Fibroblast of villous mesenchyme (primary cell): ENCODE measurements at places on chromosomes 7 and 10.

DNA sequence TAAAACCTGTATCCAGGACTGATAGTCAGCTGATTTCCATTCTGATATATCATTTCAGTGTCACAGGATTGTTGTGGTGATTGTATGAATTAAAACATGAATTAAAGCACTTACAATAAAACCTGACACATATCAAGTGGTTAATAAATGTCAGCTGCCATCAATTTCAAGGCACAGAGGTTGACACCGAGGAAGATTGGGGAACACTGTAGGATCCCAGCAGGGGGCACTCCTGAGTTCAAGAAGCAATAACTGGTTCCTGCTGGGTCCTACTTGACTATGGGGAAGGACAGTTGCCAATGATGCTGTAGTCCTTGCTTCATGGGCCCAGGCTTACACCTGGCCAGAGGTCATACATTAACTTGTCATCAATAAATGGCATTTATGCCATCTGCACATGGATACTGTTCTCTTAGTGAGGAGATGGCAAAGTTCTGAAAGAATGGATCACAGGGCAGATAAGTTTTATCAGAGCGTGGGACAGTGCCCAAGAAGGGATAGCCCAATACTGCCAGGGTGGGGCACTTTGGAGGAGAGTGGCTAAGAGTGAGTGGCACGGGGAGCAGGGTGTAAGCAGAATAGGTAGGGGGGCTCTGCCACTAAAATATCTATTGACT is 24.1 kb downstream of the FZD1 start:
- DNase-seq, result no peak

GRCh38 chr7:31487476-31487875 is 26.4 kb upstream of the ITPRID1 start:
- no peak for DNase-seq

DNA sequence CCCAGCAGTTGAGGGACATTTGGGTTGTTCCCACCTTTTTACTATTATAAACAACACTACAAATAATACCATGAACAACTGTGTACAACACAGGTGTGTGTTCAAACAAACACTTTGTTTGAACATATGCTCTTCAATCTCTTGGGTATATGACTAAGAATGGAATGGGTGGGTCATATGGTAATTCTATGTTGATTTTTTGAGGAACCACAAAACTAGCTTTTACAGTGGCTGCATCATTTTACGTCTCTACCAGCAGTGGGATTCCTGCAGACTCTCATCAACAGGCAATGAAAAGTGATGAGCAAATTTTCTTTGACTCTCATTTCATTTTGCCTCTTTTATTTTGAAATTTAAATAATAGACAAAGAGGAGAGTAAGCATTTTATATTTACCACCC is 116.9 kb upstream of the KLF14 start:
- no peak for DNase-seq

DNA sequence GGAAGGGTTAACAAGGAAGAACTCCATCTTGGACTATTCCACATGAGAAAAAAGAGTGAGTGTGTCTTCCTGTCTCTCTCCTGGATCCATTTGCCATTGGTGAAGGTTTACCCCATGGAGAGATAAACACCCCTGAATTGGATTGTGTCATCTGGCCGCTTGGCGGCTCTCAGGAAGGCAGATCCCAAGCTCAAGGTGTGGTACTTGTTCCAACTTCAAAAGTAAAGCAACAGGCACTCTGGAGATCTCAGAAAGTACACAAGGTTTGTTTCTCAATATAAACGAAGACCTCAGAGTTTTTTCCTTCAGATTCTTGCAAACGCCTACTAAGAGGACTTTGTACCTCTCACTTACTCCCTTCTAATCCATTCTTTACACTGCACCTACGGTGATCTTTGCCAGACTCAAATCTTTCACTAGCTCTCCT is 116.7 kb downstream of the REEP3 start:
- no peak for DNase-seq

GRCh38 chr10:78371136-78371535 is 337.5 kb downstream of the RPS24 start:
- no peak for DNase-seq

DNA sequence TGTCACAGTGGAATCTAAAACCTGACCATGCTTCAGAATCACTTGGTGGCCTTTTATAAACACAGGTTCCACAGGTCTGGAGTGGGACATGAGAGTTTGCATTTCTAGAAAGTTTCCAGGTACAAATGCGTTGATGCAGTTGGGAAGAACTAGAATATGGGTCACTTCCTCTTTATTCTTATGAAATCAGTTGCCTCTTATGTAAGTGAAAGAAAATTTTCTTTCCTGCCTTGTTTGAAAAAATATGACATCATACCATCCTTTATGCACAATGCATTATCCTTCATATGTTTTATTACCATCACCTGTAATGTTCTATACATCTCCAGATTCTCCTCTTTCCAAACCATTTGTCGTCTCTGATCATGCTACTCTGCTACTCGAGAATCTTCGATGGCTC is 44.0 kb downstream of the PLXNA4 start:
- DNase-seq, result no peak

DNA sequence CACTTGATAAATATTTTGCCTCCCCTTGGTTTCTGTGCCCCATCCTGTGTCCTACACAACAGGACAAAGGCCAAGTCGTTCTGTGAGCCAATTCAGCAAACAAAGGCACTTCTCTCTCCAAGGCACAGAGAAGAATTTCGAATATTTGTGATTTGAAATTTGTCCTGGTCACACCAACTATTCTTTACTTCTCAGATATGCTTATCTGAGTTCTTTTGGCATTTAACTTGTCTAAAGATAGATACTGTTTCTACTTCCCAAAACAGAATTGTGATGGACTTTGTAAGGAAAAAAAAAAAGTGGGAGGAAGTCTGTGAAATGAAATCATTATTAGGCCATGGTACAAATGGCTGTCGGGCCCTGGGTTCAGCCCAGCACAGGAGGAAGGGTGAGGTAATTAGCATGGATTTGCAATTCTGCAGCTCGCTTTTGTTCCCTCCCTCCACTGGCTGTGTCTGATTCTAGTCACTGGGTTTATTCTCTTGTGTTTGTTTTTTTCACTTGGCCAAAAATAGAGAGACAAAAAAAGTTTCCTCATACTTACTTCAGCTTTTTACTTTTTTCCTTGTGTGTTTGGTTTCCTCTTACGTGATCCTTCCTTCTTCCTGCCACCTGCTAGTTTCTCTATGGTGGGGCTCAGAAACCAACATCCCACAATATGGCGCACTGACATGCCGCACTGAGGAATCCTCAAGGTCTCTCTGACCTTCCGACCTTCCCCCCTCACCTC is 108.2 kb upstream of the MKLN1 start:
- DNase-seq, result no peak

GRCh38 chr7:110861163-110861562 is 229.8 kb upstream of the LRRN3 start:
- no peak for DNase-seq
